Central memory CD8-positive, alpha-beta T cell (primary cell): ENCODE measurements at places on chromosomes 1 and 21.

GRCh38 chr1:167763525-167764220, 41.9 kb downstream of the MPZL1 start:
- DNase-seq = no peak

- no peak for DNase-seq
Measured at GRCh38 chr1:152951711-152952110, 4.7 kb downstream of the SPRR5 start.

DNA sequence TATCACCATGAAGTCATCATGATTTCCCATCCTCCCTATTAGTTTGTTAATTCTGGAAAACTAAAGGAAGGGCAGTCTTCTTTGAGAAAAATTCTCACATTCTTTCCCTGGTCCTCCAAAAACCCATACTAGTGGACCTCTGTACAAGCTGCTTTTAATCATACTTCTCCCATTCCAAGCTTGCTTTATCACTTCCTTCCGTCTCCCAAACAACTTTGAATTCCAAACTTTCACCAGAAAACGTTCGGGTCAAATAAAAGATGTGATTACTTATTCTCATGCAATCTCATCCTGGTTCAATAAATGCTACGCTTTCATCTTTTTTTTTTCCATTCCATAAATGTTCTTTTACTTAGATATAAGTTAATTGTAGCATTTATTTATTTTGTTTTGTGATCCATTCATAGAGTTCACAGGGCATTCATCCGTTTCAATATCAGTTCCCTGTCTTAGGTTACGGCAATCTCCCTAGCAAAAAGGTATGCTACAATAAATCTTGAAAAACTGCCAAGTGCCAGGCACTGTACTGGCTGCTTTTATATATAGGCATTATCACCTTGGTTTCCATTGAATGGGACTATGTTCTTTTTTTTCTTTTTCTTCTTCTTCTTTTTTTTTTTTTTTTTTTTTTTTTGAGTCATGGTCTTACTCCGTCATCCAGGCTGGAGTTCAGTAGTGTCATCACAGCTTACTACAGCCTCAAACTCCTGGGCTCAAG, 100.2 kb upstream of the GREM2 start:
- no peak for DNase-seq

GRCh38 chr21:31850886-31851285, 21.9 kb upstream of the HUNK start:
- no peak for DNase-seq

- DNase-seq = no peak
Measured at GRCh38 chr1:244255426-244255965, 196.2 kb downstream of the ADSS2 start.

DNA sequence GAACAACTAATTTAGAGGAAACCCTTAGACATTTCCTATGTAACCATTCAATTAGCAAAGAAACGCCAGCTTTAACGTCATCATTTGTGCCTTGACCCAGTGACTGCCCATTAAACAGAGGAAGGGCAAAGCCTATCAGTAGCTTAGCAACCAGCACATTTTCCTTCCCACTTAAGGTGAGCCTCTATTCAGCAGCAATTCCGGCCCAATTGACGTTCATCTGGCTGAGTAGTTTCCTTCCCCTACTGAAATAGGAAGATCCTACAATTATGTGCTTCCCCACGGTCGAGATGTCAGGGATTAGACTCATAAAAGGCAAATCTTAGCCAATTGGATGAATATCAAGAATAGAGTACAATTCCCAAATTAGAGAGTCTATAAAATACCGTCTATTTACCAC, 482.1 kb upstream of the ADAMTS5 start:
- no peak for DNase-seq

DNA sequence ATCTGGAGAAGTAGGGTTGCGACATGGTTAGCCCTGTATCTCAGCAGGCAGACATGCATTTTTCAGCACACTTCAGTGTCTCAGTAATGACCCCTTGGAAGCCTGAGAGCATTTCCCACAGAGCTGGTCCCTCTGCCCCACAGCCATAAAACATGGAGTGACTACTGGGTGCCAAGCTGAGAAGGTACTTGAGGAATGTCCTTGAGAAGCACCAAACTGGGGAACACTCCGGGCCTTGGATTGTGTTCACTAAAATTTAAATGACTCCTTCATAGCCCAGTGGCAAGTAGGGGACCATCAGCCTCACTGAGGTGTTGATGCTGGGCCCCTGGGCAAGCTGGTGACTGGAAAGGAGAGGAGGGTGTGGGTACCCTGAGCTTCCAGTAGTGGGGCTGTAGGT, 54.7 kb downstream of the KCNJ6 start:
- DNase-seq = no peak

DNA sequence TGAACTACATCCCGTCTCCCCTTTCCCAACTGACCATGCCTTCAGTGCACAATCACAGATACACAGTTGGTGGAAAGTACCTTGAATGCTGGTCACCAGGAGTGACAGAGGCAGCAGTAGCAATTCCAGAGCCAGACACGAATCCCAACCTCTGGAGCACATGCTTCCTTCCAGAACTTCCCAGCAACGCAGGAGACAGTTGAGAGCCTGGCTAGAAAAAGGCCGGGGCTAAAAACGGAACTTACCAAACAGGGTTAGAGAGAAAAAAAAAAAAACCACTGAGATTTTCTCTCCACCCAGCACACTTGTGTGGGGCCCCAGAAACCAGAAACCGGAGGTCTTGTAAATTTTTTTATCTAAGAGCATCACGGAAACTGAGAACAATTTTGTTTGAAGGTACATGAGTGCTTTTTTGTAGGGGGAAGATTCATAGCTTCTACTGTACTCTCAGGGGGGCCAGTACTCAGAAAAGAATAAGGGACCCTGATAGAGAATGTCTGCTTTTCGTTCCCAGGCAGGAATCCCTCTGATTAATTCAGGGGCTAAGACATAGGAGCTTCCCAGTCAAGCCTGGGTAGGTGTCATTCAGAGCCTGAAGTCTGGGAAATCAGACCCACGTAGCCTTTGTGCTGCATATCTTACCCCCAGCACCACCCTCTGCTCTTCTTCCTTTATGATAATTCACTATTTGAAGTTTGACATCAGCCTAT, at the start of gene CD48:
CD48 (minus strand) TSS at position 221 of the 710 bp plus-strand sequence; CDS start at position 162, 59 bp downstream.
- DNase-seq = peak; percentile 42
